ENCODE measurements at places on chromosomes 1 and 21.

DNA sequence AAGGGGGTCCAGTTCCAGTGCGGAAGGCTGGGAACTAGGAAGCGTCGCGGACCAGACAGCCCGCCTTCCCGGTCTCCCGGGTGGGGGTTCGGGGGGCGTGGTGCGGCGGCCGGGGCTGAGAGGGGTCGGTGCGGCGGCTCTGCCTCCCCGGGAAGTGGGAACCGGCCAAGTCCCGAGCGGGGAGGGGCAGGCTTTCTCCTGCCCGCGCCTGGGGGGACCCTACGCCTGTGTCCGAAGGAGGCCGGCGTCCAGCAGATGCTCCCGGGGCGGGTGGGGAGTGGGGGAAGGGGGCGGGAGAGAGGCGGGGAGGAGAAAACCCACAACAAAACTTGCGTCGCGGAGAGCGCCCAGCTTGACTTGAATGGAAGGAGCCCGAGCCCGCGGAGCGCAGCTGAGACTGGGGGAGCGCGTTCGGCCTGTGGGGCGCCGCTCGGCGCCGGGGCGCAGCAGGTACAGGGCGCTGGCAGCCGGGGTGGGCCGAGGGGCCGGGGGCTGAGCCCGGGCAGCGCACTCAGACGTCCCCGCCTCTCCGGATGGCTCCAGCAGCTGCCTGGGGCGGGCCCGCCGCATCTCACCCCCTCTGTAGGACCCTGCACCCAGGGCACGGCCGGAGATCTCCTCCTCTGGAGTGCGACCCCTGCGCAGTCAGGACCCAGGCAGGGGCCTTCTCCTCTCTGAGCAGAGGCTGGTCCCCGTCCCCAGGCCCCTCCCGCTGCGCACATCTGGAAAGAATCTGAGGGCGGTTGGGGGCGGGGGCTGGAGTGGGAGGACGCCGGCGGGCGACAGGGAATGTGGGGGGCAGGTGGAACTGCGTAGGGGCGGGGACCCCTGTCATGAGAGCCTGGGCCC, at the start of gene PODN:
Gene PODN (plus strand): TSS at position 355 of the 849 bp plus-strand sequence. CDS start 7,643 bp downstream, outside the sequence.
- DNase-seq = no peak

GRCh38 chr1:216937491-216937890, 214.3 kb upstream of the ESRRG start:
- DNase-seq = no peak

DNA sequence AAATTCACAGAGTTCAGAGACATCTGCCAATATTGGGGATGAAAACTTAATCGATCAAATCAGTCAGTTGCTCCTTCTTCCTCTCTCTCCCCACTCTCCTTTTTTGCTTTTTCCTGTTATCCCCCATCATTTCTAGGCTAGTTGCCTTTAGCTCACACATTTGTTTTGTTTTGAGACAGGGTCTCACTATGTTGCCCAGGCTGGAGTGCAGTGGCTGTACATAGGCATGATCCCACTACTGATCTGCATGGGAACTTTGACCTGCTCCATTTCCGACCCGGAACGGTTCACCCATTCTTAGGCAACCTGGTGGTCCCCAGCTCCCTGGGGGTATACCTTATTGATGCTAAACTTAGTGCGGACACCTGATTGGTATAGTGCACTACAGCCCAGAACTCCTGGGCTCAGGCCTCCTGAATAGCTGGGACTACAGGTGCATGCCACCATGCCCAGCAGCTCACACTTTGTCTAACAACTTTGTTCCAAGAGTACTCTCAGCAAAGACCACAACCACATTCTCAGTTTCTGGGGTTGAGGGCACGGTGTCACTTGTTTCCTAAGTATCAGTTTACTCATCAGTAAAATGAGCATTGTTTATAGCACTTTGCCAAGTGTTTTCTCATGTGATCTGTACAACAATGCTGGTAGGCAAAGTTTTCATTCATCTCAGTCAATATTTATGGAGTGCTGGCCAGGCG, 6.7 kb upstream of the ELOA start:
- DNase-seq = no peak

DNA sequence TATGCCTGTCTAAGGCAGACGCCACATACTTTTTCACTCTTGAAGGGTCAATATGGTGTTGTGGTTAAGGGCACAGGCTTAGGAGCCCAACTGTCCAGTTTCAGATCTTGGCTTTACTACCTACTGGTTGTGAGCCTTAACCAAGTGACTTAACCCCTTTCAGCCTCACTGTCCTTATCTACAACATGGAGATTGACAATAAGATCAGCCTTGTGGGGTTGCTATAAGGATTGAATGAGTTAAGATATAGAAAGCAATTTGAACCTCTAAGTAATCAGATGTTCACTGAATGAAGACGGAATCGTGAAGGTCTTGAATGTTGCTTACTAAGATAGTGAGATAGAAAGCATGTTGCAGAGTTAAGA, 121.3 kb upstream of the JUN start:
- no peak for DNase-seq

- no peak for DNase-seq
Measured at GRCh38 chr1:95116580-95117206, 462 bp upstream of the TLCD4 start.

- no peak for DNase-seq
Measured at GRCh38 chr1:171988243-171988885, 147.1 kb downstream of the DNM3 start.

DNA sequence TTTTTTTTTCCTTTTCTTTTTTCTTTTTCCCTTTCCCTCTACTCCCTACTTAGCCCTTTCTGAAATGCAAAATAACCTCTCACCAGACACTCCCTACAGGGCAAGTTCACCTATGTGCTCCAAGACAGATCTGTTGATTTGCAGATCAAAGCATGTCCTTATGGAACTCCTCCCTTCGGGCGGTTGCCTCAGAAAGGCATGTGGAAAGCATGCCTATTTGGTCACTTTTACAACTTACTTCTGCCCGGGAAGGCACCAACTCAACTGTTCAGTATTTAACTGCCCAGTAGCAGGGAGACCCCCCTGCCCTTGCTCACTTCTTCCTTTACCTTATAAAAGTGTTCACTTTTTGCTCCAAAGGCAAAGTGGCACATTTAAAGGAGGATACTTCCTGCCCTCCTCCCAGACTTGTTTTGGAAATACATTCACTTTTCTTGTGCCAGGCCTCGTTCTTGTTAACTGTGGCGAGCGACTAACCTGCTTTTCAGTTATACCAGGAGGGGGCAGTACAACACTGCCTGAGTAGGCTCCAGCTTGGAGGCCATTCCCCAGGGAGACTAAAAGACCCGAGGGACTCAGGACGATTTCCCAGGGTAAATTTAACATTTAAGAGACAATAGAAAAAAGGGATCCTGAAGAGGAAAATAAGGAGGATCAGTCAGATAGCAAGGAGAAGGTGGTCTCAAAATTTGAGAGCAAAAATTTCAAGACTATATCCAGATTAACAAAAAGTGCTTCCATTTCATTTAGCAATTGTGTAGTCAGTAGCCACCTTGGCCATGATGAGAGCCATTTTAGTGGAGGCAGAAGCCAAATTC, 12.3 kb upstream of the SLAMF7 start:
- DNase-seq = peak; percentile 6

GRCh38 chr1:37666241-37666867, 26.0 kb upstream of the CDCA8 start:
- no peak for DNase-seq

DNA sequence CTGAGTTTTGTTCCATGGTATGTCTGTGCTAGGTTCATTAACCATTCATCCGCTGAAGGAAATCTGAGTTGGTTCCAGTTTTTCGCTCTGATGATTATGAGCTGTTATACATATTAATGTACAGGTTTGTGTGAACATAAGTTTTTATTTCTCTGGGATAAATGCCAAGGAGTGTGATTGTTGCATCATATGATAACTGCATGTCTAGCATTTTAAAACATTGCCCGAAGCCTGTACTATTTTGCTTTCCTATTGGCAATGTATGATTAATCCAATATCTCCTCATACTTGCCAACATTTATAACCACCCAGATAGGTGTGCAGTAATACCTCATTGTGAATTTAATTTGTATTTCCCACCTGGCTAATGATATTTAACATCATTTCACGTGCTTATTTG, 322.7 kb downstream of the ZNF326 start:
- no peak for DNase-seq

- no peak for DNase-seq
Measured at GRCh38 chr1:208803011-208803811, 559.0 kb upstream of the PLXNA2 start.

- DNase-seq = no peak
Measured at GRCh38 chr1:20899154-20899972, 112.3 kb upstream of the HP1BP3 start.

- DNase-seq = no peak
Measured at GRCh38 chr21:26522704-26523103, 50.4 kb downstream of the CYYR1 start.

DNA sequence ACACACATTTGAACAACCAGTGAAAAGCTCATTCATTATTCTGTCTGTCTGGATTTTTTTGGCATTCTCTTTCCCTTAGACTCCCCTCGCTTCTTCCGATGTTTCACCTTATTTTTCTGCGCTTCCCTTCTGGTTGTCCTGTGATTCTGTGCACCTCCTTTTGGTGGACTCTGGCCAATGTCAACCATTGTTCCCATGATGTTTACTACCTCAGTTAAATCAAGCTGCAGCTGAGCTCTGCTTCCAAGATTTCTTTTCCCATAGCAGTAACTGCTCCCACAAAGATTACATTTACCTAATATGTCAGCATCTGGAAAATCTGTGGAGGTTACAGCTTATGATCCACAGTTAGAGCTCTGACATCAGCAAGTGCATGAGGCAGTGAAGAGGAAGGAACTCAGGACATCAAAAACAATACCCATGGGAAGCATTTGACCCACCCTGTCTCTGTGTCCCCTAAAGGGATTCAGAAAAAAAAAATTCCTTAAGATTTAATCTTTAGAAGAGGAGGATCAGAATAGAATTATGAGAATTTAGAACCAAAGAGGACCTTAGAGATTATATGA, 69.9 kb upstream of the ADAMTS5 start:
- DNase-seq = no peak

DNA sequence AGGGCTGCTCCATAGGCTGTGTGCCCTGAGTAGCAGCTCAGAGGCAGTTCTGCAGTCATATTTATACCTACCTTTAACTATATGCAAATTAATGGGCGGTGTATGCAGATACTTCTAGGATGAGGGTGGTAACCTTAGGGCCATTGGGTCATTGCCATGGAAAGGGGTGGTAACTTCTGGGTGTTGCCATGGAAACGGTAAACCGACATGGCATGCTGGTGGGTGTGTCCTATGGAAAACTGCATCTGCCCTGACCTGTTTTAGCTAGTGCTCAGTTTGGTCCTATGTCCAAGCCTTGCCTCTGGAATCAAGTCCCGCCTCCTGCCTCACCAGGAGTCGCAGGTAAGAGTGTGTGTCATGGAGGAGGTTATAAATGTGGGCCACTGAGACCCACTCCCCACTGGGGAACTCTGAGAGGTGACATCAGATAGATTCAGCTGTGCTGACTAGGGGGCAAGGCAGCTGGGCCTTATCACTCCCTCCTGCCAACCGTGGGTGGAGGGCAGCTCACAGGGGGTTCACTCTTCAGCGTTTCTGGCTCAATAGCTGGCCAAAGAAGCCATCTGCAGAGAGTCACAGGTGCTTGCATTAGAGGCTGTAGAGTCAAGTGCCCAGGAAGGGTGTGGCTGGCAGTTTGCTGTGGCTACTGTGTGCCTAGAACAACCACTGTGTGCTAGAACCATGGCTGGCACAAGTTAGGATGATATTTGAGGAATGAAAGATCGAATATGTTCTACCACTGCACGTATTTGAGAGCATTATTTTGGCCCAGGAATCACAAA, 19.0 kb downstream of the BACE2 start:
- no peak for DNase-seq

- DNase-seq = no peak
Measured at GRCh38 chr1:194705123-194705854, 1518.9 kb upstream of the B3GALT2 start.

- DNase-seq = no peak
Measured at GRCh38 chr21:28856588-28857250, 136.0 kb downstream of the LTN1 start.

- peak; percentile 39 for DNase-seq
Measured at GRCh38 chr1:94093996-94094395, 27.0 kb downstream of the ABCA4 start.

GRCh38 chr1:160005070-160005469, 26.7 kb downstream of the PIGM start:
- no peak for DNase-seq

- DNase-seq = no peak
Measured at GRCh38 chr21:44402323-44403105, 49.1 kb downstream of the TRPM2 start.

DNA sequence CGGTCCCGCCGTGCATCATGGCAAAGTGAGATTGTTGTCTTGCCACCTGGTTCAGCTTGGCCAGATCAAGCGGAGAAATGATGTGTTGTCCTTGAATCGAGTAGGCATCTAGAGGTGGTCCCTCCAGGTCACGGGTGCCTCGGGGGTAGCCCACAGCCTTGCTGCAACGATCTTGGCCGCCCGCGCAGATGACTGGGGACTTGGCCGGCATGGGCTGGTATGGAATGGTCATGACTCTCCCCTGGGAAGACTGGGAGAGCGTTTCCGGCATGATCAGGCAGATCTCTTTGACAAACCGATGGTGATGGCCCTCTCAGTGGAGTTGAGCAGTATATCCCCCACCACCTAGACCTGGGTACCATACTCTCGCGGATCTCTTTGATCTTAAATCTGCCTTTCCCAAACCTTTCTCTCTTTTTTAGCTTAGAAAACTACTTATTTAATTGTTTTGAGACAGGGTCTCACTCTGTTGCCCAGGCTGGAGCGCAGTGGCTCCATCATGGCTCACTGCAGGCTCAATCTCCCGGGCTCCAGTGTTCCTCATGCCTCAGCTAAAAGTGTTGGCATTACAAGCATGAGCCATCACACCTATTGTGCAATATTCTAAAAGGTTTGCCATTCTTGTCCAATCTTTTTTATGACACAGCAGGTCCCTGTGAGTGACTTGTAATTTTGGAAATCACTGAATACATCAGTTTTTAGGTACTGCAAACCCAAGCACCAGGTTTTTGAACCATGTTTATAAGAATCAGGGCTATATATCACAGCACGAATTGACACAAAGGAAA, 9.4 kb upstream of the ELAPOR1 start:
- no peak for DNase-seq

DNA sequence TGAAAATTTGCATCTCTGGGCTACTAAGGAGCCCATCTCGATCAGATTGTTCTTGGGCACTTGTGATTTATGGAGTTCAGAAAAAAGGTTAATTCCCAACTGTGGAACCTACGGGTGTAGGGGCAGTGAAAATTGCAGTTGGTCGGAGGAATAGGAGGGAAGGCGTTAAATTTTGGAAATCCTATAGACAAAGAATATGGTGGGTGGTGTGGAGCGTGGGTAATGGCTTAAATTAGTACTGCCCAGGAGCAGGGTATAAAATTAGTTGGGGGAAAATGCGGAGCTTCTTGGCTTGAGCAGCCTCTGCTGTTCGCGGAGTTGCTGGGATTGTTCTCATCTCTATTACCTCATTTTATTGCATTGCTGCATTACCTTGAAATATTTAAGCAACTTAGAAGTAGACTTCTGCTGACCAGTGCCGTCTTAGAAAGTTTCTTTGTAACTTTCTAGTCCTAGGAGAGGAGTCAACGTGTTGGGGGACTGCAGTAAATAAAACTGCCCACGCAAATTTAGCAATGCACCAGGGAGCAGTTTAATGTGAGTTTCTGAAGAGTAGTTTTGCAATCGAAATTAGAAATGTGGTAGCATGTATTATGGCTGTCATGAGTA, 514 bp downstream of the S1PR1 start:
- no peak for DNase-seq
